Hepatocyte (in vitro differentiated cells): ENCODE measurements at places on chromosomes 5 and 9.

DNA sequence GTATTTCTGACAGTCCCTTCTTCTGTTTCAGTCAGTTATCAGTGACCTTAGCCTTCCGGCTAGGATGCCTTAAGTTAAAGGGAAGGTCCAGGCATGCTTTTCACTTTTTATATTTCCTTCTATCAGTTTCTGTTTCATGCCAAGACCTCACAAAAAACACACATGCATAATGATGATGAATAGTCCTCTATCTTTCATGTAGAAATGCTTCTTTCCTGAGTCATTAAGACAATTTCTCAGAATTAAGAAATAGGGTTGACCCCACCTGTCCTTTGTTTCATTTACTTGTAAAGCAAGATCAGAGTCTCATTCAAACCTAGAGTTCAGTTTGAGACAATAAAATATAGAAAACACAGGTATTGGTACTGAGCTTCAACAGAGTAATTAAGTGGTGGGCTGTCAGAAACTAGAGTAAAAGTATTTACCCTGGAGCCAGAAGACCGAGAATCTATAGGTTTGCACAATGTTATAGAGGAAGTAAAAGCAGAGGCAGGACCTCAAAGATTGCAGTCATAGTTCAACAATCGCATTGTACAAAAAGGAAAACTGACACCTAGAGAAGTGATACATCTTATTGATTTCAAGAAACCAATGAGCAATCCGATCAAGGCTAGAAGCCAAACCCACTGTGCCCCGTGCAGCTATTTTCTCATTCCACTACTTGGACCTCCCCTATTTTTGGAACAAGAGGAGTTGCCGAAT is 118.7 kb upstream of the PUM3 start:
- DNase-seq = no peak

GRCh38 chr5:90020575-90021538 is 388.7 kb downstream of the CETN3 start:
- DNase-seq = peak; percentile 20

DNA sequence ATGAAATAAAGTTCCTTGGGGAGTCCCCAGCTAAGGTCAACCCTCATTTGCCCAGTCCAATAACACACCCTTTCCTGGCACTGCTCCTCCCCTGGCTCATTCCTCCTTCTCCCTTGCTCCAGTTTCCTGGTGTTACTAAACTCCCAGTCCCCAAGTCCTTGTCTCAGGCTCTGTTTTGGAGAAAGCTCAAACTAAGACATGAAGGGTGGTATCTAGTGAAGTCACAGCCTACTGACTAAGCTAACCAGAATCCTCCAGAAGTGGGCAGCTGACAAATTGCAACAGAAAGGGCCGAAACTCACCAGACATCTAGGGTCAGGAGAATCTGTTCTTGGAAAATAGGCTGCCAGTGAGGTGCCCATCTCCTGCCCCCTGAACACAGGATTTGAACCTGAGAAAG is 118.7 kb upstream of the NEK6 start:
- no peak for DNase-seq

DNA sequence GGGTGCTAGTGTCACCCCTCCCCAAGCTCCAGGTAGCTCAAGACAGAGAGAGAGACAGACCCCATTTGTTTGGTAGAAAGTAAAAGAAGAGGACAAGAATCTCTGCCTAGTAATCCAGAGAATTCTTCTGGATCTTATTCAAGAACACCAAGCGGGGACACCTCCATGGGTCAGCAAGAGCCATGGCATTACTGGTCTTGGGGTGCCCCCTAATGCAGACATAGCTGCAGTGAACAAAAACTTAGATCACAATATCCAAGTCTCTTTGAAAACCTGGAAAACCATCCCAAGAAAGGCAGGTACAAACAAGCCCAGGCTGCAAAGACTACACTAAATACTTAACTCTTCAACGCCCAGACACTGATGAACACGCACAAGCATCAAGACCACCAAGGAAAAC is 29.9 kb upstream of the PDE4D start:
- DNase-seq = peak; percentile 7

DNA sequence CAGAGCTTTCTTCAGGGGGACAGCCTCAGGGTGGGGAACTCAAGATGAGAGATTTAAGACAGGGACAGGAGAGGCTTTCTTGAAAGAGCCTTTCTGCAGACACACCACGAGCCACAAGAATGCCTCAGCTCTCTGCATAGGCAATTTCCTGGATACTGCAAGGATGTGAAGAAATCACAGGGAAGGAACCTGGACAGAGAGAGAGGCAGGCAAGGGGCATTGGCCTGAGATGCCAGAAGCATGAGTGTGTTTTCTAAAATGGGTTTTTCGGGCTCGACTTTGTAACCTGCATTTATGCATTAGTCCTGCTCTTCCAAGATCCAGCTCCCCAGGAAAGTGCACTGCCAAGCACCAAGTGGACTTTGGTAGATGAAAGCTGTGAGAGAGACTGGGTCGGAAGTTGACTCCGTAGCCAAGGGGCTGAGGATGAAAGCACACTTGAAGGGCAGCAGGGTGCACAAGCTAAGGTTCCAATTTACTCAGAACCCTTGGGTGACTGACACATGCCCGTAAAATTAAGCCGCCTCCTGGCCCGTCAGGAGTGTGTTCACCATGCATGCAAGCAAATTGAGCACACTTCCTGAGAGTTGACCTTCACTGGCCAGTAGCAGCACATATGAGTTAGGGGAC is 90.9 kb downstream of the CFAP90 start:
- DNase-seq = no peak

- DNase-seq = no peak
Measured at GRCh38 chr9:133959966-133960567, 32.1 kb downstream of the VAV2 start.
